ENCODE measurements at places on chromosomes 12 and 14. TPM values are rescaled to one million over a fixed set of nuclear protein-coding genes. Genes with fewer than 3 reads are reported as not detected.

DNA sequence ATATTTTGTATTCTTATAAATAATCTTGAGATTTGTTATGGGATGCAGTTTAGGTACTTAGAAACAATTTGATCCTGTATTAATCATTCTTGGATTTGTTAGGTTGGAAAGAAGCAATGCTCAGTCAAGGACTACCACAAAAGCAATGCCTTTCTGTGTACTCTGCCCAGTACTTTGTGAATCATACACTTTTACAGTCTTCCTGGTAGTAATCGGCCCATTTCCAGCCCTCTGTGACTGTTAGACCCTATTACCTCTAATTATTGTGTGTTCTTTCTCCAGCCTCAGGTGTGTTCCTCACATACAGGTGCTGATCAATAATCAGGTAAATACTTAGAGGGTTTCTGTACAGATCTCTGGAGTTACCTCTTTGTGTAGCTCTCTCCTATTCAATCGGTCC lies 609.0 kb downstream of the KCNH5 start:
- no peaks in the 10 kb centered on the region for H3K27me3 ChIP-seq
- H3K4me1 ChIP-seq = no peaks in the 10 kb centered on the region
- no peak overlapping the region for H3K4me3 ChIP-seq
- H3K27ac ChIP-seq = no peak overlapping the region
- no peaks in the 10 kb centered on the region for H3K36me3 ChIP-seq
- no peak for DNase-seq

DNA sequence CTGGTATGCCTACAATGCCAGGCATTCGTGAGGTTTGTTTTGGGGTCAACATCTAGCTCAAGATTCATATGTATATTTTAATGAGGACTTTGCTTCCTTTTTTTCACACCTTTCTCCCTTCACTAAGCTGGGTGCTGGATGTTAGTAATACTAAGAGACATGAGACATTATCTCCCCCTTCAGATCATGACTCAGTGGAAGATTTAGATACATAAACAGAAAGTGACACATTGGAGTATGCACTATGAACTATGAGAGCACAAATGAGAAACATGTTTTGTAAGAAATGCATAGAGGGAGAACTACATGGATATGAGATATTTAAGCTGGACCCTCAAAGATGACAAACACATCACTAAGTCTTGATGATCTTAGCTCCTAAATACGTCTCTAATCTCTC lies 286.3 kb downstream of the RPAP3 start:
- DNase-seq = no peak
- H3K27ac ChIP-seq = no peak overlapping the region
- H3K4me3 ChIP-seq = no peak overlapping the region
- H3K27me3 ChIP-seq = no peaks in the 10 kb centered on the region

GRCh38 chr14:106737021-106737420 lies 1210.6 kb downstream of the TMEM121 start:
- H3K27me3 ChIP-seq = no peaks in the 10 kb centered on the region
- DNase-seq = no peak
- H3K36me3 ChIP-seq = no peaks in the 10 kb centered on the region
- no peak overlapping the region for H3K4me3 ChIP-seq

Gene GNG2
- total RNA-seq = 12.8 TPM

Gene CLEC1B
- not detected for total RNA-seq

Gene KIF5A
- 4.4 TPM for total RNA-seq

Gene GPRC5A
- 26.8 TPM for total RNA-seq

Data from vagina (tissue), 2 donors.